Motor neuron (in vitro differentiated cells): ENCODE measurements at places on chromosomes 2 and 18. TPM values are rescaled to one million over a fixed set of nuclear protein-coding genes. Genes with fewer than 3 reads are reported as not detected.

The SATB2 gene
- total RNA-seq: 3.0 and 3.1 TPM in 2 replicates

The IL1RL2 gene
- 0.58 TPM in 1 of 2 replicates, not detected in the other for total RNA-seq

The TMEM200C gene
- total RNA-seq: 4.9 and 5.1 TPM in 2 replicates

The LAMA3 gene
- total RNA-seq: 1.1 and 2.0 TPM in 2 replicates

The AAMP gene
- total RNA-seq: 101 and 106 TPM in 2 replicates

The KIAA2012 gene
- 0.46 and 0.48 TPM in 2 replicates for total RNA-seq

The VWC2L gene
- 0.23 and 0.31 TPM in 2 replicates for total RNA-seq

The SERPINB12 gene
- not detected in 2 replicates for total RNA-seq

The LOXHD1 gene
- 0.43 and 0.58 TPM in 2 replicates for total RNA-seq
